ENCODE measurements at places on chromosomes 11 and 22.

- no peak for DNase-seq
These were observed 26.5 kb downstream of the SGSM3 start for GRCh38 chr22:40396882-40397281.

- no peak for DNase-seq
These were observed 36.4 kb downstream of the SWAP70 start for GRCh38 chr11:9700105-9700801.

- DNase-seq: no peak
These were observed 530.6 kb upstream of the B3GAT1 start for GRCh38 chr11:134942681-134943080.

- DNase-seq: no peak
These were observed 4.2 kb downstream of the VPS26B start for GRCh38 chr11:134228625-134229024.

All from stimulated activated CD8-positive, alpha-beta memory T cell treated with anti-CD3 and anti-CD28 coated beads, Interleukin-4, amount 100 ng/mL, for 1 hour (primary cell).